GM04504 (cell line): ENCODE measurements at places on chromosomes 1 and 21.

- DNase-seq = no peak
These were observed 74.4 kb upstream of the GRIK3 start for GRCh38 chr1:37108596-37109188.

DNA sequence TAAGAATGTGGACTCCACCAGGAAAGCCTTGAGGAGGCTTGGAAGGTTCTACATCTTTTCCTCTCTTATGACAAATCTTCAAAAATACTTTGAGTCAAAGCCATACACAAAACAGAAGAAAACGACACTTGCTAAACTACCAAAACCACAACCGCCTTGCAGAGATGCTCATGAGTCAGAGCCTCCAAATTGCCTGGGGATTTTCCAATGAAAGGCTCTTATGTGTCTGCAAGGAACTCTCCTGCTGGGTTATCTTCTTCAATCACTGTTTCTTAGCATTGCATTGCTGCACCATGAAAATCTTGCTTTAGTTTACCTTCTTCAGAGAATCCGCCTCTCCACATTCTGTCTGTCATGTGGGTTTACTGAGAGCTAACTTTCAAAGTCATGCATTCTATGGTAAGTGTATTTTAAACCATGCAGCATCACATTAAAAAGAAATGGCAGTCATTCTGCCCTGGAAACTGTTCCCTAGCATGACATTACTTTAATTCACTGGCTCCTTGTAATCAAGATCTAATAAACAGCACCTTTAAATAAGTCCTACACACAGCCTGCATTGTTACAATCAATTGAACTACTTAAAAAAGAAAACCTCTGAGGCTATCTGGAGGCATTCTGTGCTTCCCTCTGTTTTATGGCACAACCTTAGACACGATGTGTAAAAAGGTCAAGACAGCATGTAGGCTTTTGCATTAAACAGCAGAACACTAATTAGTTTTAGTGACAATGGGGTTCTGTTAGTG lies 210.0 kb upstream of the FOXD3 start:
- peak; percentile 48 for DNase-seq

DNA sequence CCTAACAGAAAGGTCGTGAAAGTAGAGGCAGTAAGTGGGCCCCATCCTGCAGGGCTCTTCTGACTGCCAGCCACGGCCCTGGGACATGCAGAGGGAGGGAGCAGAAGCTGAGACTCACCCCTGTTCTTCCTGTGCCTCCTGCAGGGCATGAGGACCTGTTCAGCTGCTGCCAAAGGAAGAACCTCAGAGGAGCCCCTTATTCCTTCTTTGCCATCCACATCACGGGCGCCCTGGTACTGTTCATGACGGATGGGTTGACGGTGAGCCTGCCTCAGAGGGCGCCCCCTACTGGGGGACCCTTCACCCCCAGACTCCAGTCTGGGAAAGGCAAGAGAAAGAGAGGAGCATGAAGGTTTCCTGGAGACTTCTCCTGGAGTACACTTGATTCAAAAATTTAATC lies 47.1 kb downstream of the ELK4 start:
- DNase-seq = no peak

GRCh38 chr1:180773210-180773865 lies 139.4 kb upstream of the KIAA1614 start:
- no peak for DNase-seq

GRCh38 chr1:230937371-230937770 lies 41.3 kb downstream of the TTC13 start:
- no peak for DNase-seq

- no peak for DNase-seq
These were observed 51.9 kb upstream of the CD34 start for GRCh38 chr1:207962716-207963426.

DNA sequence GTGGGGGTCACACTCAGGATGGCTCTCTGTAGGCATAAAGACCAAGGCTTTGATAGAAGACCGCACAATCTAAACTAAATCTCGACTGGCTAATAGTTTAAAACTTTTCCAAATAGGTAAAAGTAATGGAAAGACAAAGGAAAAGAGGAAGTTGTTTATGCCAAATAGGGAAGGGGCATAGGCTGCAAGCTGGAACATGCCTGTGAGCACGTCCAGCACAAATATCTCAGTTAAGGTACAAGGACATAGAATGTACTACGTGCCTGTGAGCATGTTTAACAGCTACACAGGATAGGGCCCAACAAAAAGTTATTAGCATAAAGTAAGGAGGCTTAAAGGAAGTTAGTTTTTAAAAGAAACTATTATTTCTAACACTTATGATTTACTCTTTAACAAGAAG lies 27.6 kb upstream of the GUCA2A start:
- no peak for DNase-seq

DNA sequence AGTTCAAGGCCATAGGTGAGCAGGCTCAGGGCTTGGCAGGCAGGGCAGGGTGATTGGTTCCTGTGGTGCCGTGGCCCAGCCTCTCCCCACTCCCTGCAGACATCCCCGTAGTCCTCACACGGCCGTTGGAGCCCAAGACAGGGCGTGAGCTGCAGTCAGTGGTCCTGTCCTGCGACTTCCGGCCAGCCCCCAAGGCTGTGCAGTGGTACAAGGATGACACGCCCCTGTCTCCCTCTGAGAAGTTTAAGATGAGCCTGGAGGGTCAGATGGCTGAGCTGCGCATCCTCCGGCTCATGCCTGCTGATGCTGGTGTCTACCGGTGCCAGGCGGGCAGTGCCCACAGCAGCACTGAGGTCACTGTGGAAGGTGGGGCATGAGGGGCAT lies 71.9 kb downstream of the OBSCN start:
- no peak for DNase-seq

DNA sequence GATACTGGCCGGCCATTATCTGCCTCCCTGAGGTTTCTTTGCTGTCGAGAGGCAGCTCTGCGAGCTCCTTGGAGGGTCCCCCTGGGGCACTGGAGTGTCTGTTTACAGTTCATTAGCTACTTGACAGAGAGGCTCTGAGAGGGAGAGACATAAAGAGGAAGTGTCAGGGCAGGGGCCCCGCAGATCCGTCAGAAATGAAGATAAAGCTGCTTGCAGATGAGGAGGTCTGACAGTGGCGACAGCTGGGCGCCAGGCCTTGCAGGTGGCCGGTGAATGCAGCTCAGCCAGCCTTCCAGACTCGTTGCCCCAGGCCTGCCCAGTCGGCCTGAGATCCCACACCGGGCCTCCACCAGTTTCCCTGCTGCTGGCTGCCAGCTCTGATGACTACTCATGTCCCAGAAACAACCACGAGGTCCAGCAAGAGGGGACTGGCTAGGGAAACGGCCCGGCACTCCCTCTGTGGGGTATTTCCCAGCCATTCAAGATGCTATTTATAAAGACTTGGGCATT lies 84.7 kb downstream of the DISP3 start:
- no peak for DNase-seq

DNA sequence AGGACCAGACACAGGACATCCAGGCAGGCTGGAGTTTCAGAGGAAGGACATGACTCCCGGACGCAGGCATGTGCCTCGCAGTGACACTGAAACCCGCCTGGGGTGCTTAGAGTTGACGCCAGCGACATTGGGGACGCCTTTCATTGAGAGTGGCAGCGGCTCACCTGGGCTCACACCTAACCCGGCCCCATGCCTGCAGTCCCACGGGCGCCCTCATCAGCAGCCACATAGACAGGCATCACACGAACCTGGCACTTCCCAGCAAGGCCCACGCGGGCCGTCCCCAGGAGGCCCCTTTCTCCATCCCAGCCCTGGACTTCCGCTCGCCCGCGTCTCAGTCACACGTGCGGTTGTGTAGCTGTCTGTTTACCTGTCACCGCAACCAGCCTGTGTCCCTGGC lies 17.0 kb downstream of the ITGB2 start:
- no peak for DNase-seq

- DNase-seq = peak; percentile 6
These were observed 33.0 kb upstream of the MTF1 start for GRCh38 chr1:37892151-37893047.

DNA sequence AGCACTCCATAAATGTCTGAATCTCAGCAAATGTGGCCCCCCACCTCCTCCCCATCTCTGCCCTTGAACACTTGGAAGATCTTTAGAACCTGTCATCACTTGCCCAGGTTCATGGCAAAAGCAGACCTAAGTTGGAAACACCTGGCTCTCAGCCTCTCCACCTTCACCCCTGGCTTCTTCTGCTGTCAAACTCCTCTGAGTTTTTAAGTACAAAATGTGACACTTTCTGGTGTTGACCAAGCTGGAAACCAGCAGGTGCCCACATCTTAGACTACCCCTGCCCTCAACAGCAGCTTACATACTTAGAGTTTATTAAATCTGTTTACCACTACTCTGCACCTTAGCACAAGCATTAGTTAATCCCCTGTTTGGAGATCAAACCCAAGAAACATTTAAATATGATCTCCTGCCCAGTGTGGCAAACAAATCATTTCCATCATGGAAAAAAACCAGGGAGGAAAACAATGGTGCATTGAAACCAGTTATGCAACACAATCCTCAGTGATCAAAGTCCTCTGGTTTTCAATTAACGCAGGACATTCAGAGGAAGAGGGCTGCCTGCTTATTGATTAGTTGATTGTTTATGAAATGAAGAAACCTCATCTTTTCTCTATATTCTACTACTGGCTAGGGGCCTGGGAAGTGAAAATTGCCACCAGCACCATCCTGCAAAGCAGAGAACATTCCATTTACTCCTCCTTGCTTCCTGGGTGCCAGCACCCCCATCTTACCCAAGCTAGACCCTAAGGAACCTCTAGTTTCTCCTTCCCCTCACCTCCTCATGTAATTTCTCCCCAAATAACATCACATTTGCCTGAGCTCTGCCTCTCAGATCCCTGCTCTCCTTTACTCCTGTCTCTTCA lies 139.4 kb upstream of the RAB4A start:
- no peak for DNase-seq
